Left ventricle myocardium inferior (tissue), 1 donor: ENCODE measurements at places on chromosomes 12 and 14. TPM values are rescaled to one million over a fixed set of nuclear protein-coding genes. Genes with fewer than 3 reads are reported as not detected.

NDUFB1 gene
- 625 TPM for total RNA-seq

CD4 gene
- 7.4 TPM for total RNA-seq

C2CD5 gene
- 22.5 TPM for total RNA-seq

ENDOU gene
- total RNA-seq, result 0.49 TPM

RNASE4 gene
- total RNA-seq, result 9.0 TPM
